Stimulated activated CD4-positive, alpha-beta T cell treated with anti-CD3 and anti-CD28 coated beads, TNF-alpha, amount 100 ng/mL, for 4 hours (primary cell): ENCODE measurements at places on chromosomes 7 and 10.

- no peak for DNase-seq
Measured at GRCh38 chr7:85471740-85472139, 284.9 kb upstream of the SEMA3D start.

GRCh38 chr7:124428781-124429180 lies 336.8 kb downstream of the GPR37 start:
- no peak for DNase-seq

- no peak for DNase-seq
Measured at GRCh38 chr10:118629211-118629610, 33.8 kb upstream of the PRLHR start.

GRCh38 chr7:73701357-73701995 lies 18.0 kb downstream of the STX1A start:
- DNase-seq = no peak

DNA sequence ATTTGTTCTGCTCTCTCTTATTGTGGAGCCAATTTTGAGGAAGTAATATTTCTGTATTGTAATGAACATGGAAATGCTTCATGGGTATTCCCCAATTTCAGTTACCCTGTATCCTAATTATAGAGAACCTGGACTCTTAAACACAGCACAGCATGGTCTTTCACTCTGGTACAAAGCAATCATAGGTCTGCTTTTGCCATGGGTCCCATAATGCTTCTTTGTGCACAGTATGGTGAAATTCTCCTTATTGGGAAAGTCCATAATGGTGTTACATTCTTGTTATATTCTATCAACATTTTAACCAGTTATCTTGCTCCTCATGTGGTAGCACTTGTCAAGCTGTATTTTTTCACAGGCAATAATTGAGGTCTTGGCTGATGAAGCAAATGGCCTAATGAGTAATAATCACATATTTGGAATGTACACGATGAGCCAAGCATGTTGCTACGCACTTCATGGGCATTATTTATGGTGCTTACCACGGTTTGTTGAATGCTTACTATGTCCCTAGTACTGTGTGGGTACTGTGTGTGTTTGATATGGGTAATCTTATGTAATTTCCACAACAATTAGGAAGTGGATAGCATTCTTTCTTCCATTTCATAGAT lies 42.9 kb downstream of the PRKG1 start:
- no peak for DNase-seq
